H1 (cell line): ENCODE measurements at places on chromosomes 12 and 14.

- DNase-seq: no peak
Measured at GRCh38 chr12:91819132-91819447, 326.6 kb downstream of the BTG1 start.

DNA sequence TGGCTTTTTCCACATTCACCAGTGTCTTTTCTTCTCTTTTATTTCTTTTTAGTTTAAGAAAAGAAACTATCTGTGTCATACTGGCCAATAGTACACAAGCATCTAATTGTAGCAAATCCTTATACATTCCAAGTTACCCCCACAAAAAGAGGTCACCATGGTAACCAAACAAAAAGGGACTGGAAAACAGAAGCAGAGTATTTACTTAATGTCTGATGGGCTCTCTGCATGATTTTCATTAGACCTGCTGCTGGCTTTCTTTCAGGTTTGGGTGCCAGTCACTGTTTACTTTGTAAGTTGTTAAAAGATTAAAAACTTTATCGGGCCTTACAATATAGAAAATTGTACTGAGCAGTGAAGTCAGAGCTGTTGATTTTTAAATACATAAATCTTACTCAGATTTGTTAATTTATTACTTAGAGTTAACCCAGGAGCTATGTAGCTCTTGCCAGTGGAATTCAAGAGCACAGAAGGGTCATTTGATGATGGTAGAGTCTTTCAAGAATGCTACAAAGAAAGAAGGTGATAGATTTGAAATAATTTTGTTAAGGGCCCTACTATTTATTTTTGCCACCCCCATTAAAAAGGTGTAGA, 123.9 kb downstream of the BRMS1L start:
- no peak for DNase-seq

- no peak for DNase-seq
Measured at GRCh38 chr12:100545092-100545491, 28.4 kb upstream of the GAS2L3 start.

GRCh38 chr14:85566603-85567002, 36.7 kb downstream of the FLRT2 start:
- no peak for DNase-seq
